Stimulated activated CD4-positive, alpha-beta T cell treated with anti-CD3 and anti-CD28 coated beads, Interleukin-15, amount 100 ng/mL, for 1 hour (primary cell): ENCODE measurements at places on chromosomes 6 and 20.

DNA sequence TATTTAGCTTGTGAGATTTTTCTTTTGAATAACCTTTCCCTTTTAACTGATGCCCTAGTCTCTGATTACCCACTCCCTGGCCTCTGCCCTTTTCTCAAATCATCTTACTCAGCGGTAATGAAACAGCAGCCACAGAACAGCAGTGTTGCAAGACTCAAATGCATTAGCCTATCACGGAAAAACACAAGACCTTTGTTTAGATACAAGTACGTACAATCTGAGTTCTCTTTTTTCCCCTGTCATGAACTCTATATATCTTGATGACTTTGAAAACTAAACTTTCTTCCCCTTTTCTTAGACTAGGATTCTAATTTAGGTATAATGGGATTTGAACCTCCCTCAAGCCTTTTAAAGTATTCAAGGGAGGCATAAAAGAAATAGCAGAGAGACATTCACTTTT lies 1034.9 kb downstream of the EYS start:
- DNase-seq: no peak

DNA sequence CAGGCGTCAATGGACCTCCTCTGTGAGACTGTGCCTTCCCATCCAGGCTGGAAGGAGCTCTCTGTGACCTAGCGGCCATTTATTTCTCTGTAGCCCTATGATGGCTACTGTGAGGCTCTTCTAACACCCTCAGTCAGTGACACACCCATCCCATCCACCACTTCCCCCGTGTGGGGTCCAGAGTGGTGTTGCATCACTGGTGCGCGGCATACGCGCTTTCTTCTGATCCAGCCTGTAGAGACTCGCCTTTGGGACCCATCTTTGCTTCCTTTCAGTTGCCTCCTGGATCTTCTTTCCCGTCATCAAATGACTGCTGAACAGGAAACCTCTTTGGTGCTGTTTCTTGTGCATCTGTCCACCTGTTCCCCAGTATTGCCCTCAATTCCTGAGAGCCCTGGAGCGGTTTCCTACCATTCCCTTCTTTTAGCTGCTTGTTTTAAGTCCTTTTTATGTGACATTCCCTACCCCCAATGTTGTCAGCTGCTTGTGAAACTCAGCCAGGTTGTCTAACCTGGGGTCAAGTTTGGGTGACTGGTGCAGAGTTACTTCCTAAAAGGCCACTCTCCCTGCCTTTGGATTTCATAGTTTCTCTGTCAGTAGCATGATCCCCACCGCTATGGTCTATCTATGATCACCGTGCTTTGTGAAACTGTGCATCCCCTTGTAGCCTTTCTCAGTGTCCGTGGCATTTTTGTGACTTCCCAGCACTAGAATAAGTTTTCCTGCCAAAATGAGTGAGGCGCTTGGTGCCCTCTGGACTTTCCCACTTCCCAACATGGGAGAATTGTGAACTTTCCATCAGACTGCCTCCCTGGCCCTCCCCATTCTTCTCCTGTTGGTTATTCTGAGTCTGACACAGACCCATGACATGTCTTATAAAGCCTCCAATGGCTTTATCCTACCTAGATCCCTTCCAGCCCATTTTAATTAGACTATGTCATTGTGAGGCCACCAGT lies 5.7 kb downstream of the PRR3 start:
- no peak for DNase-seq

DNA sequence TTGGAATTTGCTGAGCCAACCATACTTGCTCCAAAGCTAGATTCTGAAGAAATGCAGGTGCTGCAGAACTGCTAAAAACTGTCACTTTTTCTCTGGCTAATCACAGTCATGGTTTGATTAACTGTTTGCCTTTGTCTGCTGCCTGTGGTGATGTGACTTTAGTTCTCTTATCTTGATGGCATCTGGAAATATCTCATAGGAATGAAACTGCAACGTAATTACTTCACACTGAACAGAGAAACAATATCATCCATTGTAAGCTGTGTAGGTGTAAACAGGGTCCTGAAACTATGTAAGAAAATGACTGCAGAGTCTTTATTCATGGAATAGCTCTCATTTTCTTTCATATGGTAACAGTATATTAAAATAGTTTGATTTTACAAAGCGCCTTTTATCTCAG lies 721.9 kb upstream of the HS3ST5 start:
- no peak for DNase-seq

GRCh38 chr6:159301810-159302593 lies 132.8 kb downstream of the FNDC1 start:
- no peak for DNase-seq

DNA sequence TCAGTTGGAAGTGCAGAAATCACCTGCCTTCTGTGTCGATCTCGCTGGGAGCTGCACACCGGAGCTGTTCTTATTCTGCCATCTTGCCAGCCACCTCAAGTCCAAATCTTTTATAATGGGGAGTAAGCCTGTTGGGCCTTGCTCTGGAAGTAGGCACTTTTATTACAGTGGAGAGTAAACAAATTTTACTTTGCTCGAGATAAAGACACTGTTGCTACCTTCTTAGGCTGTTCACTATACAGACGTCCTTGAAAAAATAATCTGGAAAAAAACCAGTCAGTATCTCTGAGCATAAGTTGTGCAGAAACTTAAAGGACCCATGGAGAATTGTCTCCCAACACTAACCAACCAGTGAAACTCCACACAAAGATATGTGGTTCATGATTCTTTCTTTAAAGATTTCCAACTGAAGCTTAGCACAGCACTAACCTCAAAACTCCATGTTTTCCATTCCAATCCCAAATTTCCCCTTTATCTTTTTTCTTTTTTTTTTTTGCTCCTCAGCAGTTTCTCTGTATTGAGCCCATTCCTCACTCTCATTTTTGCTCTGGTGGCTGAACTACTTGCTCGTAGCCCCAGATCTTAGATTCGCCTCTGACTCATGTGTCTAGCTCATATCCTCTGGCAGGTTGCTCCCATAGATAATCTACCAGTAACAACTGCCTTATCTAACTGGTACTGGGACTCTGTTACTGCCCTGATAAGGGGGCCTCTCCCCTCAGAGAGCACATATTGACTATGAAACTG lies 34.3 kb upstream of the COL9A1 start:
- DNase-seq: no peak

DNA sequence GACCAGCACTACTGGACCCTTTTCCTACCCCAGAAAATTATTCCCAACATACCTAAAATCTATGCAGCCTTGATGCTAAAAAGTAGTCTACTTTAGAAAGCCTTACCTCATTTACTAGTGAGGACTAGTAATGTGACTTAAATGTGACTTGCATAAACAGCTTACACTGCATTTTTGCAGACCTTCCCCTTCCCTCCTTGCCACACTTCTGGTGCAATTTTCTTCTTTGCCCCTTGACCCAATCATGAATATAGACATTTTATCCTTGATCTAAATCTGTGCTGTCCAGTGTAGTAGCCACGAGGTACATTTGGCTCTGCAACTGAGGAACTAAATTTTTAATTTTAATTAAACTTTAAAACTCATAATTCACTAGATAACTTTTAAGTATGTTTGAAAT lies 7.0 kb upstream of the ZKSCAN8 start:
- DNase-seq: no peak
